ENCODE measurements at places on chromosomes 12 and 14.

GRCh38 chr14:106276326-106277267 is 750.2 kb downstream of the TMEM121 start:
- DNase-seq, result no peak

- no peak for DNase-seq
Measured at GRCh38 chr12:100671396-100672074, 98.1 kb downstream of the GAS2L3 start.

DNA sequence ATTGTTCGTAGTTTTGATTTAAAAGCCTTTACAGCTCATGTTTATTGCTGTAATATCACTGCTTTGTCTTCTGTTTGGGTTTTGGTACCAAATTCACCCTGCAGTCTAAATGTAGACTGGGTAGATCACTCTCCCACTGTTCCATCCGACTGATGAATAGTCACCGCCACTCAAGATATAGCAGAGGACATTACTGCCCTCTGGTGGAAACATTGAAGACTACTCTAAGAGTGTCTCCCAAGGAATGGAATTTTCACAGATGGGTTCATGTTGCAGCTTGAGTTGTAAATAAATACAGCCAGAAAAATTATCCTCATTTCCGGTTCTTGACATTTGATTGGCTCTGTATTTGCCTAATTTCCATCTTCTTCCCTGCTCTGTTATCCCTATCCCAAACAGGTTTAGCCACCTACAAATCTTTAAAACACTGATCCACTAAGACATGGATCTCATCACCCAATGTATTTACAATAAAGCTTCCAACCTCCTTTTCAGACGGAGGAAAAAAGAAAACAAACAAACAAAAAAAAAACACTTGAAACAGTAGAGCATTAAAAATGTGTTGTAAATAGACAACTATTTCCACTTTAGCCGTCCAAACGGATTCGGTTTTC is 198.3 kb upstream of the CPNE8 start:
- peak; percentile 75 for DNase-seq

- DNase-seq, result no peak
Measured at GRCh38 chr12:124679533-124680371, 112.3 kb upstream of the NCOR2 start.

GRCh38 chr12:11958221-11959091 is 112.3 kb upstream of the BCL2L14 start:
- DNase-seq, result peak; percentile 43

- no peak for DNase-seq
Measured at GRCh38 chr12:125540580-125541204, 475.5 kb downstream of the AACS start.

DNA sequence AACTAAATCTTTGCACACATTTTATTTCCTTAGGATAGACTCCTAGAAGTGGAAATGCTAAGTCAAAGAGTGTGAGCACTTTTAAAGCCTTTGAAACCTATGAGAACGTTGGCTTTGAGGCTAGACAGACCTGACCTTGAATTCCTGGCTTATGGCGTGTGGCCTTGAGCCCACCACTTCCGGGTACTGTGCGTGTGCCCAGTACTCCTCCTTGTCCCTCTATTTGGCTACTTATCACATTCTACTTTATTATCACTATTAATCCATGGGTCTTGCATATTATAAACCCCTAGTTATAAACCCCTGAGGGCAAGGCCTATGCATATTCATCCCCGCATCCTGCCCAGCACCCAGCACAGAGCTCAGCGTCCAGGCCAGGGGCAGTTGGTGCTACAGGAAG is 26.0 kb upstream of the CD27 start:
- no peak for DNase-seq

DNA sequence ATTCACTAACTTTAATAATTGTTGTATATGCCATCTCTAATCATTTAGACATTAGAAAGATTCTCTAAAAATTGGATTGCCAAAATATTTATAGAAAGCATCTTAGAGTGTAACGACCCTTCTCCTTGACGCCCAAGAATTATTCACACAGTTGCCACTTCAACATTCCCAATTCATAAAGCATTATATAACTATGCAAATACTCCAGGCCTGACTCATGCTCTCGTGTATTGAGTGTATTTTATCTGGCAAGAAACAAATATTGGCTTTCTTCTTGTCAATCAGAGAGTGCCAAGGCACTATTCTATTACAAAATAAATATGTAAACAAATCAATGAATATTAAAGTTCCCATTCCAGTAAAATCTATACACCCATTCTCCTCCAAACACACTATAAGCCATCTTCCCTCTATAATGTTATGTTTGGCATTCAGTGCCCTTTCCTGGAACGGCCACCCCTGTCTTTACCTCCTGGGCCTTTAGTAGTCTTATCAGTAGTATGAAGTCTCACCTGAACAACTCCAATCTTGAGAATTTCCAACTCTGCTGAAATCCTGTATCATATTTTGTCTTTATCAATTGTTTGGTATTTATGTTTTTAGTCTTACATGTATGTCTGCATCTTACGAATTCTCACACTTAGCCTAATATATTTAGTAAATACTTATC is 182.6 kb downstream of the PIK3C2G start:
- no peak for DNase-seq

GRCh38 chr12:75488553-75488952 is 8.0 kb downstream of the GLIPR1 start:
- peak; percentile 59 for DNase-seq

DNA sequence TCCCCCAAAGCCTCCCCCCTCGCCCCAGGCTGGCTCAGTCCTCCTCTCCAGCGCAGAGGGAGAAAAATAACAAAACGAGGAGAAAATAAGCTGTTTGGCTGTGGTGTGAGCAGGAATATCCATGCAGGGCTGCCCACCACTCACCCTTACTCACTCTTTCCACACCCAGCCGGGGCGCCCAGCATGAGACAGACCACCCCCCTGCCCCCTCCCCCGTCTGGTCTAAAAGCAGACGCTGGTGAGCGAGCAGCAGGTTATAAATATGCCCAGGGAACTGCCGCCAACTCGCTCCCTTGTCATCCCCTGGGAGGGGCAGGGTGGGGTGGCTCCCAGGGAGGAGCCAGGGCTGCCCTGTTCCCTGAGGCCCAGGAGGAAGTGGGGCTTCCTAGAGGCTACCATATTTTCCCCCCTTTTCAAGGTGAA is 7.4 kb downstream of the WNT1 start:
- no peak for DNase-seq

DNA sequence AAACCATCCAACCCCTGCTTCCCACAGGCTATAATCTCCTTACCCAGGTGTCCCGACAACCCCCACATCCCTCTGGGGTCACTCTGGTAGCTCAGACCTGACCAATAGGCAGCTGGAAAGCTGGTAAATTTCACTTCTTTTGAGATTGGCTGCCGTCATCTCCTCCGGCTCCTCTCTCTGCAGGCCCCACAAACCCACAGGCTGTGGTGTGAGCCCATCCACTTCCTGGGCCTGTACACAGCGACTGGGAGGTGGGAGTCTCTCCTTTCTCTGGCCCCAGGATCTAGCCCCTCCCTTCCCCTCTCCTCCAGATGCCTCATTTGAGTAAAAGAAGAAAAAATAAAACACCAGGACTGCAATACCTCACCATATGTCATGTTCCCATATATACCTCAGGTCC is 709 bp downstream of the INHBC start:
- no peak for DNase-seq

Data from A549 (cell line).